ENCODE measurements at places on chromosomes 4 and X. TPM values are rescaled to one million over a fixed set of nuclear protein-coding genes. Genes with fewer than 3 reads are reported as not detected.

DNA sequence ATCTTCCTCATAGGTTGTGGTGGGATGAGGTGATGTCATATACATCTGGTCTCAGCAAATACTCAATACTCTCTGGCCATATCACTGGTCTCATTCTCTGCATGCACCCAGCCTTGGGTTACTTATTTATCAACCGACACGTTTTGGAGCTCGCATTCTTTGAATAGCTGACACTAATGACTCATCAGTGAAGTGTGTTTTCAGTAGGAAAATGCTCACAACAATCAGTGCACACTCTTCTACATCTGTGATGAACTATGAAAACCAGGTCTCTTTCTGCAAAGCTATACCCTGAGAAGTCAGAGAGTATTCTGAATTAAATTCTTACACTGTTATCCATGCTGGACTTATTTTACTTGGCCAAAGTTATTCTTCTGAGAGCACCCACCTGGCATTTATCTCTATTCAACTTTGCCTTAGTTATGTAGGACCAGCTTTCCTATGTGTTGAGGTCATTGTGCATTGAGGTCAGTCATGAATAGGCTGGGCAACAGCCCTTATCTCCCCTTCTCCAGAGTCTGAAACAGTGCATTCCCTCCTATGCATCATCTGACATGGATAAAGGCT lies 58.7 kb upstream of the DHX15 start:
- peak; percentile 29 for DNase-seq

- DNase-seq: no peak
Observed at GRCh38 chrX:39850209-39850608, 247.5 kb downstream of the BCOR start.

DNA sequence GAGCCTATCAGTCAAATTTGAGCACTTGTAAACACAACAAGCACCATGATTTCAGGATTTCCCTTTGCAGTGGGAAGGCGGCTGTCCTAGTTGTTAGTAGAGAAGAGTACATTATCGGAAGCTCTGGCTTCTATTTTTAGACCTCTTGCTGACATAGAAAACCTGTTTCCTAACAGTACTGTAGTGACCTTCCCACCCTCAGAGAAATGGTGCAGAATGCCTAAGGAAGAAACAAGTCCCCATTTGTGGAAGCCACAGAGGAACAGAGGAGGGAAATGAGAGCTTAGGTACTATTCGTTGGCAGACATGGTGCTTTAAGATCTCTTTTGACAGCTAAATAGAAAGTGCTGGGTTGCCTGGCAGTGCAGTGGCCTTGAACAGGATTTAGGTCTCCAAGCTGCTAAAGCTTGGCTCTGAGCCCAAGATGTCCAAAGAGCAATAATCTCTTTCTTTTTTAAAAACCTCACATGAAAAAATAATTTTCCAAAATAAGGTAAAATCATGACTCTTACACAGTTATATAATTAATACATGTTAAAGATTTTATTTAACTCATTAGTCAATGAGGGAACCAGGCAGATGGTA lies 24.9 kb downstream of the GLRA2 start:
- peak; percentile 20 for DNase-seq

DNA sequence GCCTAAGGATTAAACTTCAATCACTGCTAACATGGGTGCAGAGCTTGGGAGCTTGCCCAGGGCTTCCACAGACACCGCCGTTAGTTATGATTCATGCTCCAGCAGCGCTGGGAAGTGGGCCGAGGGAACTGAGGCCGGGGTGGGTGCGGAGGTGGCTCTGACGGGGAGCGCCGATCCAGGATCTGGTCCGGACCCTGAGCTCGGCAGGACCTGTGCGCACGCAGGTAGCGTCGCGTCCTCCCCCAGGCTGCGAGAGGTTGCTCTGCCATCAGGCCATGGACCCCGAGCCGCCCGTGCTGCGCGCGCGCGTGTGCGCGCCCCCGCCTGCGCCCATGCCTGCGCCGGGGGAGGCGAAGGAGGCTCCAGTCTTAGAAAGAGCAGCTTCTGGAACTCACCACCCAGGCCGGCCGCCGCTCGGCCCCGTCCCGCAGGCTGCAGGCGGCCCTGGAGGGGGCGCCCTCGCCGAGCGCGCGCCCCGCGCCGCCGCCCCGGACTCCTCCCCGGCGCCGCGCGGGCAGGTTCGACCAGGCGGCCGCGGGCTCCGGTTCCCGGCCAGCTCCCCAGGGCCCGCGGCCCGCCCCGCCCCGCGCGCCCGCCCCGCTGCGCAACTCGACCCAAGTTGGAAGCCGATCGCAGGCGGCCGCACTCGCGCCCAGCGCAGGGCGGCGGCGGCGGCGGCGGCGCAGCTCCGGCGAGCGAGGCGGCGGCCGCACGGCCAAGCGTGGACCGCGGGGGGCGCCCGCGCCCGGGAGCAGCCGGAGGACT lies 732 bp upstream of the ADRA2C start:
- DNase-seq: peak; percentile 59

- DNase-seq: peak; percentile 91
Observed at GRCh38 chr4:126701756-126702155, 931.0 kb upstream of the INTU start.

- no peak for DNase-seq
Observed at GRCh38 chr4:101205916-101206315, 141.4 kb downstream of the PPP3CA start.

Gene SMR3B
- not detected for polyA plus RNA-seq

Gene HSD17B13
- polyA plus RNA-seq: 0.11 TPM

Measured in muscle of leg (tissue), 16 donors.